Natural killer cell (primary cell): ENCODE measurements at places on chromosomes 3 and 15.

DNA sequence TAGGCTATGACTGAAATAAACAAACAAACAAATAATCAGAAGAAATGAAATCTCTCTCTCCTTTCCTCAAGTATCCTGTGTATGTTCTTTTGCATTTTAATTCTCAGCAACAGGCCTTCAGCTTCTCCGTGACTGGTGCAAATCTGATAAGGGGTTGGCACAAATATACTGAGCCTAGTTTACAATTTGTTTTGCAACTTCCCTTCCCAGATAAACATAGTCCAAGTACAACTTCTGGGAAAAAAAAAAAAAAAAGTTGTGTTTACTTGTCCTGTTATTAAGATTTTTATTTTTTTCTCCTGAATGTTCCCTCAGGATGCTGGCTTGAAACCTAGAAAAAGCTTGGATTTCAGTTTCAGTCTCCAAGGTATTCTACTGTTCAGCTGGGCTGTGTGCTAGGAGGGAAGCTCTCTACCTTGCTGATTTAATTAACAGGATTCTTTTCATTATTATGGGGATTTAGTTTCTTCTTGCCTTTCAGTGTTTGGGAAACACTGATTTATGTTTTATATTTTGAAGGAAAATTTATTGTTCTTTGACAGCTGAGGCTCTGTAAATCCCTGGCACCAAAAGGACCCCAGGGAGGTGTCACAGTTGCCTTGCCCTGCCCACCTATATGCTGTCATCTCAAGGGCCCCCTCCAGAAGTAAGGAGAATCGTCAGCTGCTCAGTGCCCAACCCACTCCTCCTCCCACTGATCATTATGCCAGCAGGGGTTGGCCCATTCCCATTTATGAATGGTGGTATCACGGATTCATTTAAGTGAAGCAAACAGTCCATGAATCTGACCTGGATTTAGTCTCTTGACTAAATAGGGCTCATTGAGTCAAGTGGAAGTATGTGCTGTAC is 185.2 kb downstream of the MEIS2 start:
- no peak for DNase-seq

DNA sequence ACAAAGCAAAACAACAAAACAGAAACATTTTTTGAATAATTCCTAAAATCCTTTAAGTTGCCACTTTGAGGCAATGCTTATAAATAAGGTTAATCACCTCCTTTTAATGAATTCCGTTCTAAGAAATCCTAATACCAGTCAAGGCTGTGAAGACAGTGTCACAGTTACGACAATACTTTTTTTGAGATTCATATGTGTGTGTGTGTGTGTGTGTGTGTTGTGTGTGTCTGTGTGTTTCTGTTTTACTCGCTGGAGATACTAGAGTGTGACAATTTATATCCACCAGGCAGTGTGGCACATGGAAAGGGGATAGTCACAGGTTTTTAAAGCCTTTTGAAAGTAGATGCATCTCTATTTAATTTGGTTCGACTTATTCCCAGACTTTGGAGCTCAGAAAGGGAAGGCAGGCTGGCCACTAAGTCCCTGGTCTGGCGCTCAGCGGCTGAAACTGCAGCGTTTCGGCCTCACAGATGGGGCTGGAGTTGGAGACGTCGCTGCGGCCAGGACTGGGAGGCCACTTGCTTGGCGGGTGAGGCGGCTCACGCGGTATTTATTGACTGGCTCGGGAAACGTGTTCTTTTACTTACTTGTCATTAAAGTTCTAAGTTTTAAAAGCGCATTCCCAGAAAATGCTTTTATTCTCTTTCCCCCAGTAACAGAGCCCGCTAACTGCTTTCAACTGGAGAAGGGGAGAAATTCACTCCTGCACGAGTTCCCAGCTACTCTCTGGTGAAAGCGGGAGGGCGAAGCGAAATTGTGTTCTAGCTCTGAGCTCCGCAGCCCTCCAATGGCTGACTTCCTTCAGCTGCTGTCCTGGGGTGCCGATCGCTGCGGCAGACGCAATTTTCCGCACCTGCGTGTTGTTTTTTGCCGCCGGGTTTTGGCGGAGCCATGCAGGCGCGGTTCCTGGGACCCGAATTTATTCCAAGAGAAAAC is 13.7 kb downstream of the ZIC1 start:
- DNase-seq: no peak

DNA sequence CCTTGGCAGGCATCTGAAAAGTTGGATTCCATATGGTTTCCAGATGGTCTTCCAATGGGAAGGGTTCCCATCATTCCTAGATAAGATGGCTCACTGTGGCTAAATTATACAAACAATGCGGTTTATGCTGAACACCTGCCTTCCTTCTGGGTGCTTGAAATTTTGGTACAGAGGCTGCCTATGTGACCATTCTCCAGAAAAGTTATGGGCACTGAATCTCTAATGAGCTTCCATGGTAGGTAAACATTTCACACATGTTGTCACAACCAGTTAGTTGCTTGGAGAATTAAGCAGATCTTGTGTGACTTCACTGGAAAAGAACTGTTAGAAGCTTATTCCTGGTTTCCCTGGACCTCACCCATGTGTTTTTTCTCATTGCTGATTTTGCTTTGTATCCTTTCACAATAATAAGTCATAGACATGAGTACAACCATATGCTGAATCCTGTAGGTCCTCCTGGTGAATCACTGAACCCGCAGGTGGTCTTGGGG is 30.1 kb downstream of the PLOD2 start:
- no peak for DNase-seq

- DNase-seq: no peak
These were observed 185.8 kb downstream of the KCNH8 start for GRCh38 chr3:19334120-19334519.

- DNase-seq: no peak
These were observed 25.3 kb upstream of the AGBL1 start for GRCh38 chr15:86054338-86054737.

DNA sequence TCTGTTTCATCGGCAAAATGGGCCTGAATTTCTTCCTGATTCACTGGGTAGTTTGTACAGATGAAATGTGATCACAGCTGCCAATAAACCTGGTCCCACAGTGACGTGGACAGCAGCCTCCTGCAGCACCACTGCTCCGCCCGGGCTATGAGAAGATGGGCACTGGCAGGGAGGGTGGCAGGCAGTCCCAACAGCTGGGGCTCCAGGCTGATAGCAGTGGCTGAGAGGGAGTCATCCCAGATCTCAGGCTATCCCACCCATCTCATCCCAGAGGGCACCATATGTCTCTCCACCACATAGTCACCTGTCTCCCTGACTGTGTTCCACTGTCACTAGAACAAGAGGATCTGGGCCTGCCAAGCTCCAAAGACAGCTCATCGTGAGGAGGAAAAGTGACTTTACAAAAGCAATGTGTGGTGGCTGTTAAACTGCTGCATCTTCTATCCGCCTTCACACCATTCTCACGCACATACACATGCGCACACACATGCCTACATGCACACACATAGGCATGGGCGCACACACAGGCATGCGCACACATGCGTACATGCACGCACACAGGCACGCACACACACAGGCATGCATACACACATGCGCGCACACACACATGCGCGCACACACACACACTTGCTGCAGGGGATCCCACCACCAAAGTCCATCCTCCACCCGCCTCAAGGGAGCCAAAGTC is 46.2 kb downstream of the RGMA start:
- DNase-seq: no peak

- DNase-seq: no peak
These were observed 629.2 kb upstream of the NAALADL2 start for GRCh38 chr3:174229916-174230315.

- DNase-seq: peak; percentile 17
These were observed 14.3 kb downstream of the GRM2 start for GRCh38 chr3:51721062-51721745.

DNA sequence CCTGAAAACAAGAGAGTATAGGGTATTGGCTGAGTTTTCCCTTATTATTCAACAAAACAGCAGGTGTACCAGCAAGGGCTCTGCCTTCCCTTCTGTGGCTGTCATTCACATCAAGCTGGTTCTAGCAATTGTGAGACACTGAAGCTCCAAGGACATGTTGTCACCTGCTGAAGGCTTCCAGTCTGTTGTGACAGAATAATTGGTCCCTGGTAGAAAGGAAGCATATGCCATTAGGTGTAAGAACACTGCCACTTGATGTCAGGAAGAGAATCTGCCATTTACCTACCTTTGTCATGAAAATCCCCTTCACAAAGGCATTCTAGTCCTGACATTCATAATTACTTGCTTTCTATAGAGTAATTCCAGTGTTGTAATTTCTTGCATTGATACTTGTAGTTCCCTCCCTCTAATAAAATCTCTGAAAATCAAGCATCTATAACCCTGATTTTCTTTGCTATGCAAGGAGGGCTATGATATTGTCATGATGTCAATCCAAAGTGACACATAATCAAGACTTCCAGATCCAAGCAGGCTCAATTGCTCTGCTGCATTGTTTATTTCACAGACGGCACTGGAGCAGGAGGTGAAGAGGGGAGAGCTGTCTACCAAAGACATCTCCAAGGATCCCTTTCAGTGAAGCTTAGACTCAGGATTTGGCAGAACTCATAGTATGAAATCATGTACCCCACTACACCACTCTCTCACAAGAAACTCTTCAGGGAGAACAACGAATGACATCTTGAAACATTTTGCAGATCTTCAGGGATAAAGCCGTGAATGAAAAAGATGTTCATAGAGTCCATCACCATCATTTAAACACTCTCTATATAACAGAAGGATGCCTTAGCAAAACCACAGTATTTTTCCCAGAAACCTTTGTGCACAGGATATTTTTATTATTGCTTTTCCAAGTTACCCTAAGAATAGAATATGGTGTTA is 425.3 kb downstream of the RBMS3 start:
- DNase-seq: no peak

- no peak for DNase-seq
These were observed 19.9 kb downstream of the COL8A1 start for GRCh38 chr3:99658274-99658673.

DNA sequence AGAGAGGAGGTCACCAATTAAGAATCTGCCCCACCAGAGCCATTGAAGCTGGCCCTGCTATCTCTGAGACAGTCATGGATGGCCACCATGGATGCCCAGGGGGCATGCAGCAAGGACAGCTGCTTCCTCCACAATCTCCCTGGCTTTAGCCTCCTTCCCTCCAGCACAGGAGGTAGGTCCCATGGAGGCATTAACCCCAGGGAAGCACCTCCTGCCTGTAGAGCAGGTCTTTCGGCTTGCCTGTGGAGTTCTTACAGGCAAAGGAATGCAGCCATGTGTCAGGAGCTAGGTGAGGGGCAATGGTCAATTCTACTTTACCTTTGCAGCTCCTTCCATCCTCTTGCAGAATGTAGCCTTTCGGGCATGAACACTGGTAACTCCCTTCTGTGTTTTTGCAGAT is 93.8 kb downstream of the DUT start:
- no peak for DNase-seq

GRCh38 chr3:188941103-188941502 is 230.7 kb upstream of the TPRG1 start:
- no peak for DNase-seq

GRCh38 chr3:51535146-51536019 is 3.1 kb upstream of the RAD54L2 start:
- no peak for DNase-seq

DNA sequence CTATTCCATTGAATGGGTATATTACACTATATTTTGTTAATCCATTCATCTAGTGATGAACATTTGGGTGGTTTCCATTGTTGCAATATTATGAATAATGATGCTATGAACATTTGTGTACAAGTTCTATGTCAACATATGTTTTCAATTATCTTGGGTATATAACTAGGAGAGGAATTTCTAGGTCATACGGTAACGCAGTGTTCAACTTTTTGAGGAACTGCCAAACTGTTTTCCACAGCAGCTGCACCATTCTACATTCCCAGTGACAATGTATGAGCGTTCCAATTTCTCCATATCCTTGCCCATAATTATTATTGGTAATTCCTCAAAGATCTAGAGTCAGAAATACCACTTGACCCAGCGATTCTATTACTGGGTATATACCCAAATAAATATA is 24.1 kb upstream of the RORA start:
- DNase-seq: no peak

GRCh38 chr15:21267226-21267625 is 173.1 kb downstream of the POTEB3 start:
- DNase-seq: no peak

- no peak for DNase-seq
These were observed 173.0 kb downstream of the EBLN2 start for GRCh38 chr3:73234354-73235014.

GRCh38 chr15:85026304-85027032 is 44.8 kb downstream of the PDE8A start:
- DNase-seq: no peak

GRCh38 chr3:154795582-154795981 is 284.5 kb upstream of the MME start:
- DNase-seq: no peak

GRCh38 chr3:57147071-57147470 is 18.1 kb downstream of the IL17RD start:
- no peak for DNase-seq

DNA sequence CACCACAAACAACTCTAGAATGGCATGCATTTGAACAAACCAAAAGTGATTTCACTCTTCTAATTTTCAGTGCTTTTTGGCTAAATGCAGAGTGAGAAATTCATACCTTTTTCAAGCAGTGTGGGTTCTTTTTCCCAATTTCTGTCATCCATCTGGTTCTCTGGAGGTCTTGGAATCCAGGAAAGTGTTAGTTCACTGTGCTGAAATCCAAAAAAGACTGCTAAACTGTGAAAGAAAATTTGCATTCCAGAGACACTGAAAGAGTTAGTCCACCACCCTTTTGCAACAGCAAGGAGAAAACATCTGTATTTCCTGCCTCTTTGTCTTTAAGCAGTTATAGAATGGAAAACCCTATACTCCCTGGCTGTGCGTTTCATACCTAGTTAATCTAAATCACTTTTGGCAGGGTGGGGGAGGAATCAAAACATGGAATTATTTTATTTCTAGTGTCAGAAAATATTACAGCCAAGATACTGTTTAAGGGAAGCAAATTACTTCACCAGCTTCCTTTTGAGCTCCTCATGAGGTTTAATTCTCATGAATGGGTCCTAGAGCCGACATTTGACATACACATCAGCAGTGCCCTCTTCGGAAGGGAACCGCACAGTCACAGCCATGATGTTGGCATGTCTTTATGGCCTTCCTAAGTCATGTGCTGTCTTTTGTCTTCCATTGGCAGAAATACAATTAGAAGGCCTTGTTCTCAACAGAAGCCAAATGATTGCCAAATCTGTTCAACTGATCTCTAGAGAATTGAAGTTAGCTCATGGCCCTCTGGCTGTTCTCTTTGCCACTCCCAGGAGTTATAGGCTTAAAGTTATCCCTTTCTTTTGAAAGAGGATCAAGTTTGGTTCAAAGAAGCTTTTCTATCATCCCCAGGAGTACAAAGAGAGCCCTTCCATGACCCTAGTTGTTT is 317.7 kb upstream of the TPRG1 start:
- DNase-seq: no peak

DNA sequence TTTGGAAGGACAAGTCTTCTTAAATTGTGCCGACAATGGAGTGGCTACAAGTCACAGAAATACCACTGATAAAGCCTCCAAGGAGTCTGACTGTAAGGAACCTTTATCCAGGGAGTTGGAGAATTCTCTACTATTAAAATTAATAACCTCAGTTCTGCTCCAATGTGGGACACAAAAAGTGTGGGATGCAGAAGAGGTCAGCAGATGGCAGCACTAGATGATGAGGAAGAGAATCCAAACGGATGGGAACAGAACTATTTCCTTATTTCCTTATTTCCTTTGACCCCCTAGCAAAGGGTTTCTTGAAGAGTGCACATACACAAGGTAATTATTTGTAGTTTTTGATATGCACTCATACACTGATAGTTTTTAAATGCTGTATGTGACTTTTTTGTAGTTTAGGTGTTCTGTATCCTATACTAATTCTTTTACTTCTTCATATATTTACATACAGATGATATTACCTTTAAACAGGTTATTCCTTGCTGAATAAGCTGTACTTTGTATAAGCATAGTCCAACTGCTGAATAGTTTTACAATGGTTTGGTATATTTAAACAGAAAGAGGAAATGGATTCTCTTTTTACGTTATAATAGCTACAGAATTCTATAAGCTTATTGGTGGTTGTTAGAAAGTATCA is 25.6 kb upstream of the NLGN1 start:
- DNase-seq: no peak
